ENCODE measurements at places on chromosomes 5 and 9.
A peak's percentile ranks its signal among the peaks of the same experiment; 100 is the strongest.

DNA sequence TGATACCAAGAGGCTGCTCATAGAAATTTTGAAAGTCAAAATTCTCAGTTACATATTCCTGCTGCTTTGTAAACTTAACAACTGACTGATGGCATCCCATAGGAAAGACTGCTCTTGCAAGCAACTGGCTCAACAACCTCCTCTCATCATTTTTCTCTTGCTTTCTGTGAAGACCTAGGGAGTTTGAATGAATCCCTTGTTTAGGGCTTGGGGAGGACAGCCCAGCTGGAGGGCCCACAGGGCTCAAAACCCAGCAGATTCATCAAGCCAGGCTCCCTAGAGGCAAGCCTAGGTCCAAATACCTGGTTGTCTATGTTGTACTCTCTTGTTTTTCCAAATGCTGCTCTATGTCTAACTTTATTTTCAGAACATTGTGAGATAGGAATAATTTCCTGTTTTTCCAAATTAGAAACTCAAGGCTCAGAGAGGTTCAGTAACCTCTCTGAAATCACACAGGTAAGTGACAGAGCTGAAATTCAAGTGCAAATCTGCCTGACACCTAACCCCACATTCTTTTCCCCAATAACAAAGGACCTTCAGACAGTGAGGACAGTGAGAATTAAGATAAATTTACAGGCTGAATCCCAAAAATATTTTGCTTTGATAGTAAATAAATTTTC lies 558.9 kb upstream of the KLF4 start:
- no peak for DNase-seq

- DNase-seq, result peak; percentile 8
Measured at GRCh38 chr5:126449751-126450271, 26.6 kb downstream of the GRAMD2B start.

DNA sequence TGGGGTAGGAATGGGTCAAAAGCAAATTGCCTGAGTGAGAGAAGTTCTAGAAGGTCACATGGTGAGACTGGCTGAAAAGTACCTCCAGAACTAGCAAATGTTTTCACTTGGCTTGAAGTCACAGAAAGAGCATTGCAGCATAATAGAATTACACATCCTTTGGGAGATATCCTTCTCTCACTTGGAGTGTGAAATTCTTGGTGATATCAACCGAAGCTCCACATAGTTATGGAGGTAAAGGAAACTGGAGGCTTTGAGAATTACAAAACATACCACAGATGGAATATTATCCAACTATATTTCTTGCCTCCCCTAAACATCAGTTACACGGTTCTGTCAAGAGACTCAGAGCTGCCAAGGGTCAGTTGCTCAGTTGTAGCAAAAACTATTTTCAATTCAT lies 182.4 kb downstream of the SEMA5A start:
- DNase-seq, result no peak

DNA sequence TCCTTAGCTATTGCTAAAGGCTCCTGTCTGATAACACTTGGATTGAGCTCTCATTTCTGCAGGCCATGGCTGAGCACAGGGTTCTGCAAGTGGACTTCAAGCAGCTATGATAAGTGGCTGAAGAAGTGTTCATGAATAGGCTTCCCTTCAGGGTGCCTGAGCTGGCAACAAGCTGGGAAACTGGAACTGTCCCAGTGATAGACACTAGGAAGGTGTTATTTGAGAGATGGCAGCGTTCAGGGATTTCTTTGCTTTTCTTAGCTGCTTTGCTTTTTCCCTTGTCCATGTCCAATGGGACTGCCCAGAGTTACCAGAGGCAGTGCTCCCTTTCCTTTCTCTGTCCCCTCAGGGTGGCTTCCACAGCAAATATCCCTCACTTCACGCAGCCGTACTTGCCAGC lies 75.8 kb downstream of the INIP start:
- no peak for DNase-seq

DNA sequence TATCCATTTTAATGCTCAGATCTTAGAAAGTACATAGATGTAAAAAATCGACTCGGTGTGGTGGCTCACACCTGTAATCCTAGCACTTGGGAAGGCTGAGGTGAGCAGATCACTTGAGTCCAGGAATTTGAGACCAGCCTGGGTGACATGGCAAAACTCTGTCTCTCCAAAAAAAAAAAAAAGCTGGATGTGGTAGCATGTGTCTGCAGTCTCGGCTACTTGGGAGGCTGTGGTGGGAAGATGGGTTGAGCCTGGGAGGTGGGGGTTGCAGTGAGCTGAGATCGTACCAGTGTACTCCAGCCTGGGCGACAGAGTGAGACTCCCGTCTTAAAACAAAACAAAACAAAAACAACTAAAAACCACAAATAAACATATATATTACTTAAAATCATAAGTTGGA lies 61.4 kb downstream of the RASA1 start:
- DNase-seq, result no peak

DNA sequence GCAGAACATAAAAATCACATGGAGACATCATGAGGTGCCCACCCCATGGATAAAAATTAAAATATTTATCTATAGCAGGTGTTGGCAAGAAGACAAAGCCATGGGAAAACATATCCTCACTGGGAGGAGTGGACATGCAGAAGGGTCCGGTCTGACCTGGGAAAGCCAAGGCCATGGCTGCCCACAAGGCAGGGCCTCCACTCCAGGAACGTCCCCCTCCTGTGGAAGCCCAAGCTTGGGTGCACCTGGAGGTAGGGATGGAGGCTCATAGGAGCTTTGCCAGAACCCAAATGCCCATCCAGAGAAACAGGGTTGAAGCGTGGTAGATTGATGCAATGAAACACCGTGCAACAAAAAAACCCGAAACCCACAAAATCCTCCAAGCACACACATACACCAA lies 81.4 kb upstream of the COL5A1 start:
- no peak for DNase-seq

- no peak for DNase-seq
Measured at GRCh38 chr5:140245341-140245740, 57.6 kb downstream of the PFDN1 start.

GRCh38 chr5:63230754-63231153 lies 652.1 kb downstream of the LRRC70 start:
- no peak for DNase-seq

- no peak for DNase-seq
Measured at GRCh38 chr5:82613891-82614290, 335.7 kb upstream of the RPS23 start.

DNA sequence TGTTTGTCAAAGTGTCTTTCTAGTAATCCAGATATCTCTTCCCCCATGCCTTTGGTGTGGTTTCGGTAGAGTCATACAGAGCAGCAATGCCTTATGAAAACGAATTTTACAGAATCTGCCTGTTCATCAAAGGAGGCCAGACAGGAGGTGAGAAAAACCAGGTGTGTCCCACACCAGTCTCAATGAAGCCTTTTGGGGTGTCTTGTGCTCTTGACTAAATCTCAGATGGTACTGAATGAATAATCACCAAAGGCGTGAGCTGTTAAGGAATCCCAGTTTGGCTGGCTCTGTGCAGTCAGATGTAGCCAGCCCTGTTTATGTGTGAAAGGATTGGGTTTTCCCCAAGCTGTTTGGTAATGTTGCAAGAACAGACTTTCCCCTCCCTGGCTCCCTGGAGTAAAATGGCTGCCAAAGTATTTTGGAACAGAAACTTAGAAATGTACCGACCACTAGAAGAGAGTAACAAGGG lies 70.8 kb upstream of the CDKN2B start:
- no peak for DNase-seq

- DNase-seq, result no peak
Measured at GRCh38 chr5:142412581-142412980, 87.8 kb upstream of the SPRY4 start.

GRCh38 chr5:73640861-73641320 lies 14.9 kb downstream of the ARHGEF28 start:
- DNase-seq, result no peak

DNA sequence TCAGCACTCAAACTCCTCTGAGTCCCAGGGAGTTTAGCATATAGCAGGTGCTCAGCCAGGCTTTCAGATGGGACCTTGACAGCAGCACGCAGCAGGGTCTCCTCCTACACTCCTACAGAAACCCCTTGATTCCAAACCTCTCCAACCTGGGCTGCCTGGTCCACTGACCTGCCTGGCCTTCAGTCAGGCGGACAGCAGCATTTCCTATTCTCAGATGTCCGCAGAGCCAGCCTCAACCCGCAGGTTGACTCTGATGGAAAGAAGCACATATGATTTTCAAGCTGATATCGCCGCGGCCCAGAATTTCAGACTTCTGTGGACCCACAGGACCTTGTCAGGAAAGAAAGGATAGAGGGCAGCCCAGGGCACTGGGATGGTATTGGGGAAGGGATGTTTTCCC lies 5.3 kb upstream of the SLC25A48 start:
- DNase-seq, result no peak

DNA sequence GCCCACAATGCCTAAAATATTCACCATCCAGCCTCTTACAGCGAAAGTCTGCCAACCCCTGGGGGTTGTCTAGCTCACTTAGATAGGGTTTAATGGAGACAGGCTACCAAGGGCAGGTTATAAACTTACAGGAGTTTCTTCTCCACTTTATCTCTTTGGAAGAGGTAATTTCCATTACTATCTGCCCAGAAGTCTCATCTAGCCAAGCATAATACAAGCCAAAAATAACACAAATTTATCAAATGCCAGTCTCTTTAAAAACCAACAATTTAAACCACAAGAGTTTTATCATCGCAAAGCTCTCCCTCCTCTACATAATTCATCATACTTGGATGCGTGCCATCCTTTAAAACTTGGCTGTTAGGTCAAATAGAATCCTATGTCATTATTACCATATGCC lies 6.2 kb downstream of the RBM22 start:
- no peak for DNase-seq

DNA sequence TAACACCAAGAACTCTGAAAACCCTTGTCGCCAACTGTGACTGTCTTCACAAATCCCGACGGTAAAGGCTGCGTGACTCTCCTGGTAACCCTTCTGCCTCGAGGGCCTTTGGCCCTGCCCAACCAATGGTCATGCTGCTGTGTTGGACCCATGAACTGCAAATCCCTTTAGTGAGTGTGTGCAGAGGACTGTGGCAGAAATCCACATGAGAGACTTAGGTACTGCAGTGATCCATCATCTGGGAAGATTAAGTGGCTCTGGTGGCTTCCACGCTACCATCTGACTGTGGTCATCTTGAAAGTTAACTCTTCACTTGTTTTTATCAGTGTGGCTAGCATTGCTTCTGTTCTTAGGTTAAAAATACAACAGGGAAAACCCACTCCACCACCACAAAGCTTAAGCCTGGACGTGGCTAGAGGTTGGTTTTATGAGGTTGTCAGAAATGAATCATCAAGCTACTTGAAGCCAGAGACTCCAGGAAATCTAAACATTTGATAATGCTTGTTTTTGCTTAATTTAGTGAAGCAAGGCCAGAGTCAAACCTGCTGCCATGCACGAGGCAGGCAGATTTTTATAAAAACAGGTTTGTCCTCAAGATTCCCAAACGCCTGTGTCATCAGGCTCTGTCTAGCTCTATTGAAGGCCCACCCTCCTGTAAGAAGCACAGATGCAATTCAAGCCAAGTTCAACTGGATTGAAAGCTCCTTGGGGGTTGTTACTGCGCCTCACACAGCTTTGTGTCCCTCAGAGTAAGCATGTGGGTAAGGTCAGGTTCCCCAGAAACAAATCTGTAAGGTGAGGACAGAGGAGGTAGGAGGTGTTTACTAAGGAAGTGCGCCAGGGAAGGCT lies 52.7 kb upstream of the ERCC6L2 start:
- no peak for DNase-seq

DNA sequence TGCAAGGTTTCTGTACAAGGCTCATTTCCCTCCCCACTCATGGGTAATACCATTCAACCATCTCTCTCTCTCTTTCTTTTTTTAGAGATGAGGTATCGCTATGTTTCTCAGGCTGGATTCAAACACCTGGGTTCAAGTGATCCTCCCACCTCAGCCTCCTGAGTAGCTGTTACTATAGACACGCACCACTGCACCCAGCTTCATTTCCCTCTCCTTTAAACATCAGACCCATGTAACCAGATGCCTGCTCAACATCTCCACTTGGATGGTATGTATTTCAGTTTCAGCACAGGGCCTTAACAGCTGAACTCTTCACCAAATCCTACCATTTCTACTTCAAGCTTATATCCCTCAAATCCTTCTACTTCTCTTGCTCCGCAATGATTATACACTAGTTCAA lies 117.4 kb downstream of the SSBP2 start:
- DNase-seq, result no peak

- DNase-seq, result no peak
Measured at GRCh38 chr9:18847576-18848275, 185.3 kb downstream of the SAXO1 start.

Data from stimulated activated CD4-positive, alpha-beta T cell treated with anti-CD3 and anti-CD28 coated beads, Interleukin-15, amount 100 ng/mL, for 1 hour (primary cell).